ENCODE measurements at places on chromosomes 3 and 15. TPM values are rescaled to one million over a fixed set of nuclear protein-coding genes. Genes with fewer than 3 reads are reported as not detected.

The CPLX3 gene
- total RNA-seq: 59.8 TPM

The CILP gene
- 27.8 TPM for total RNA-seq

The AADACL2 gene
- total RNA-seq: 0.62 TPM

The ADAMTS7 gene
- total RNA-seq: 1.6 TPM

The TGM4 gene
- total RNA-seq: 7.4 TPM

The TEX264 gene
- 157 TPM for total RNA-seq

The MAP3K13 gene
- 32.9 TPM for total RNA-seq

- H3K27me3 ChIP-seq: no peaks in the 10 kb centered on the region
- H3K27ac ChIP-seq: no peak overlapping the region
- H3K4me1 ChIP-seq: no peaks in the 10 kb centered on the region
- DNase-seq: no peak
- no peak overlapping the region for H3K4me3 ChIP-seq
Observed at GRCh38 chr15:73709686-73710085, 25.5 kb downstream of the CD276 start.

DNA sequence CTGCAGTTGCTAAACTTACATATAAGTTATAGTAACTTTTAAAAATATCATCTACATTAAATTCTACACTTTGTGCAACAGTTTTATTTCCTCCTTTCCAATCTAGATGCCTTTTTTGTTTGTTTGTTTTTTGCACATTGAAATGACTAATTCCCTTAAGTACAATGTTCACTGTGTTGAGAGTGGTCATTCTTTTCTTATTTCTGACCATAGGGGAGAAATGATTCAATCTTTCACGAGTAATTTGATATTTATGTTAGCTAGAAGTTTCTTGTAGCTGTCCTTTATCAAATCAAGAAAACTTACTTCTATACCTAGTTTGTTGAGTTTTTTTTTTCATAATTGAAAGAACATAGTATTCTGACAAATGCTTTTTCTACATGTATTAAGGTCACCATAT lies 85.0 kb upstream of the CBLB start:
- no peak for DNase-seq
- H3K27me3 ChIP-seq: no peaks in the 10 kb centered on the region
- H3K4me3 ChIP-seq: no peak overlapping the region

DNA sequence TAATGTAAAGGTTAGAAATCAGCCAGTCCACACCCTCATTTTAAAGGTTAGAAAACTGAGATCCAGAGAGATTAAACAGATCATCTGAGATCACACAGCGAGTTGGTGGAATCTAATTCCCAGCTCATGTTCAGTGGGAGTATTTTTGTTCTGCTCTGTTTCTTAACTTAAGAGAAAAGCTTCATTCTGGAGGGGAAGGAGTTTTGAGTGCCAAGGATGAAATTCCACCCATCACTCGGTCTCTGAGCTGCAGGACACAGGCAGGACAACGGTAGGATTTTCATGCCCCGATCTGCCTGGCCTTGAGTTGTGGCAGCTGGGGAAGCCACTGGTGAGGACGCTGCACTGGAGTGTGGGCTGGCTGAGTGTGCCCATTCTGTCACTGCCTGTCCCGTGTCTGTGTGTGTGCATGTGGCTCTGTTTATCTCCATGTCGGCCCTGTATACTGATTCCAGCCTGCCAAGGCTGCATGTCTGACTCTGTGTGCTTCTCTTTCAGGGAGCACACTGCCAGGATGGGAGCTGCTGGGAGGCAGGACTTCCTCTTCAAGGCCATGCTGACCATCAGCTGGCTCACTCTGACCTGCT lies 94.3 kb downstream of the CEMIP start:
- no peaks in the 10 kb centered on the region for H3K4me1 ChIP-seq
- no peak overlapping the region for H3K4me3 ChIP-seq
- no peaks in the 10 kb centered on the region for H3K36me3 ChIP-seq

DNA sequence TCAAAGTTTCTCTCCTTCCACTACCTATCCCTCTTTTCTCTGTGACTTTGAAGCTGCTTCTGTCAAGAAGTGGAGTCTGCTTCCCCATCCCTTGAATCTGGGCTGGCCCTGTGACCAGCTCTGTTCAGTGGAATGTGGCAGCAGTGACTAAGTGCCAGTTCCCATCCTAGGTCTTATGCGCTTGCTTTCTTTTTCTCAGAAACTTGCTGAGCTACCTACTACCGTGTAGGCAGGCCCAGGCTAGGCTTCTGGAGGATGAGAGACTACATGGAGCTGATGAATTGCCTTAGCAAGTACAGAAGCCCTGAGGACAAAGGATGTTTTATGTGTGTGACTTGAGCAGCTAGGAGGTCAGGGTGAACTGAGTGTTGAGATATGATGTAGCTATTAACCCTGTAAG lies 123.2 kb downstream of the PDCD6IP start:
- H3K4me3 ChIP-seq: no peak overlapping the region
- DNase-seq: no peak
- no peaks in the 10 kb centered on the region for H3K4me1 ChIP-seq
- no peak overlapping the region for H3K27ac ChIP-seq
- no peaks in the 10 kb centered on the region for H3K36me3 ChIP-seq
- no peaks in the 10 kb centered on the region for H3K27me3 ChIP-seq

- H3K27ac ChIP-seq: no peak overlapping the region
- no peak for DNase-seq
- H3K4me3 ChIP-seq: no peak overlapping the region
- no peaks in the 10 kb centered on the region for H3K27me3 ChIP-seq
- no peaks in the 10 kb centered on the region for H3K36me3 ChIP-seq
Observed at GRCh38 chr3:143720381-143720780, 127.9 kb downstream of the SLC9A9 start.

GRCh38 chr3:130374033-130374432 lies 28.6 kb downstream of the COL6A5 start:
- H3K4me1 ChIP-seq: no peaks in the 10 kb centered on the region
- no peaks in the 10 kb centered on the region for H3K27me3 ChIP-seq
- H3K36me3 ChIP-seq: no peaks in the 10 kb centered on the region
- no peak overlapping the region for H3K27ac ChIP-seq

DNA sequence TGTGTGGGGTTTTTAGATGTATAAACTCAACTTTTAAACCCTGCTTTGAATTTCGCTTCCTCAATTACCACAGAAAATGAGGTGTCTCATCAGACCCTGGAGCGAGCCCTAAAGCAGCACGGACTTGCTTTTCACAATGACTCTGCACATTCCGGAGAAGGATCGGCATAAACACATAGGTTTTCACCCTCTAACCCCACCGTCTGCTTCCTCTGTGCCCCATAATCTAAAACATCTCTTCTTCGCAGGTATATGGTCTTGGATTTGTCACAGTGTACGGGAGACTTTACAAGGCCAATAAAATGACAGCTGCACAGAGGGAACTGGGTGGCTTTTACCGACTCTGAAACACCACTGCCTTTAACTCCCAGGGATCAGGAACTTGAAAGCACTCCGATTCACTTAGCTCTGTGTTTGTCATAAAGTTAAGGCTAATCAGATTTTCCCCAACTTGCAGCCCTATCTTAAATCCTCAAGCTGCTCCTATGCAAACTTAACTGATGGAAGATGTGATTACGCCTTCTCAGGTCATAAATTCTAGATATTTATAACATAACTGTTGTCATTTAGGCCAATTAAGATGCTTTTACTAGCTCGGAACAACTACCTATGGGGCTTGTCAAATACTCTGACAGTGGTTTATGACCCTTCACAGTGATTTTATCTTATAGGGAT lies 133.4 kb upstream of the WNT5A start:
- no peak overlapping the region for H3K27ac ChIP-seq
- H3K4me1 ChIP-seq: no peaks in the 10 kb centered on the region

GRCh38 chr15:46589088-46589487 lies 954.3 kb downstream of the SQOR start:
- H3K36me3 ChIP-seq: no peaks in the 10 kb centered on the region
- no peak overlapping the region for H3K4me3 ChIP-seq
- no peaks in the 10 kb centered on the region for H3K27me3 ChIP-seq
- H3K27ac ChIP-seq: no peak overlapping the region
- DNase-seq: no peak
- no peaks in the 10 kb centered on the region for H3K4me1 ChIP-seq

DNA sequence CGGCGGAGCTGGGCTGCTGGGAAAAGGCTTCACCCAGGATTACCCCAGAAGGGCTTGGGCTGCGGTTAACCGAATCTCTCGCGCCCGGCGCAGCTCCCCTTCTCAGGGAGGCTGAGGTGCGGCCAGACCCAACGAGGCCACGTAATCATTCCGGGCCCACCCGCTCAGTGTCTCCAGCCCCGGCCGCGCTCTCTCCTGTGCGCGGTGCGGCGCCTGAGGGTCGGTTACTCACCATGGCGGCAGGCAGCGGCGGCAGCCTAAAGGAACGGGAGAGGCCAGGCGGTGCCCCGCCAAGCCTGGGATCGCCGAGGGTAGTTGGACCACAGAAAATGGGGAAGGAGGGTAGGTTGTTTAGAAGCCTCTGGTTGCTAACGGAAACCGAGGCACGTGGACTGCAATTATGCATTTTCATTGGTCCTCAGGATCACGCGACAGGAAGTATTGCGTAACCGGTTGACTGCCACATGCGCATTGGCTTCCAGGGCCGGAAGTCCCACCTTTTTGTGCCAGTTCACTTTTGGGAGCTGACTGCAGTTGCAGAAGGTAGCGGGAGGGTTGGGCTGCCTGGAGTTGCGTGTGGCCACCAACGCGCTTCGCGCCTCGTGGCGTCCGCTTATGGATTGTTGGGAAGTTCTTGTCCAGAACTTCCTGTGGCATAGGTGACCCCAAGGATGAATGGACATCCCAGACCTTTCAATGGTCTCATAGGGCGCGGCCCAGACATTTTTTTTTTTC lies at the start of gene LZTFL1:
Gene LZTFL1, minus strand, starts transcription at position 363 of the 735 bp plus-strand sequence. Its CDS starts 128 bp downstream, at position 235.
- DNase-seq: peak; percentile 89
- H3K27ac ChIP-seq: no peak within 1 kb of the TSS
- H3K4me1 ChIP-seq: no peaks in the 10 kb centered on the region
- H3K36me3 ChIP-seq: no peaks in the 10 kb centered on the region
- H3K27me3 ChIP-seq: no peaks in the 10 kb centered on the region

DNA sequence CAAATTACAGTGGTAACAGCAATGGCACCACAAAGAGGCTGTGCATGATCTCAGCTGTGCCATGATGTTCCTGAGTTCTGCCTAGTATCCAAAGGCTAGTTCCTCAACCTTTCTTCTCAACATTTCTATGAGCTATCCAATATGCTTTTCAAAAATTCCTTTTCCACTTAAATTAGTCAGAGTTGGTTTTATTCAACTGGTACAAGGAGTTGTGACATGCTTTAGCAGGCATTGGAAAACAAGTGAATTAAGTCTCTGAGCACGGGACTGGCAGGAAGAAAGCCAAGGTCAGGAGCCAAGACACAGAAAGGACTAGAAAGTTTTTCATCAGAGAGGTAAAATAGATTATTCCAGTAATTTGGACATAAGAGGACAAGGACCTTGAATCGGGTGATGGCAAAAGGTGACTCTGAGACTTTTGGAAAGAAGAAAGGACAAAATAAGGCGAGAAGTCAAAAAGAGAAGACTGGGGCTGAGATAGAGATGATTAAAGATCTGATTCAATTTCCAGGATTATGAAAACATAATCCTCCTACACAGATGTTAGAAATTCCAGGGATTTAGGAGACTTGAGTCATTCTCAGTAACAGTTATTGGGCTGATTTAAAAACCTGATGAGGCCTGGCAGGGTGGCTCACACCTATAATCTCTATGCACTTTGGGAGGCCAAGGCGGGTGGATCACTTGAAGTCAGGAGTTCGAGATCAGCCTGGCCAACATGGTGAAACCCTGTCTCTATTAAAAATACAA lies 36.1 kb downstream of the PBRM1 start:
- no peak for DNase-seq
- no peak overlapping the region for H3K27ac ChIP-seq
- no peak overlapping the region for H3K4me3 ChIP-seq
- H3K27me3 ChIP-seq: no peaks in the 10 kb centered on the region
- H3K36me3 ChIP-seq: no peaks in the 10 kb centered on the region

GRCh38 chr3:98901119-98901391 lies 440 bp downstream of the DCBLD2 start:
- no peaks in the 10 kb centered on the region for H3K4me1 ChIP-seq
- DNase-seq: peak; percentile 39
- H3K27me3 ChIP-seq: no peaks in the 10 kb centered on the region
- H3K27ac ChIP-seq: peak overlapping the region; percentile 79
- H3K36me3 ChIP-seq: no peaks in the 10 kb centered on the region

Data from prostate gland (tissue), 2 donors.